C1 segment of cervical spinal cord (tissue), 14 donors: ENCODE measurements at places on chromosomes 3 and 15.

- no peak for DNase-seq
These were observed 7.7 kb upstream of the ANKRD63 start for GRCh38 chr15:40290545-40290917.

DNA sequence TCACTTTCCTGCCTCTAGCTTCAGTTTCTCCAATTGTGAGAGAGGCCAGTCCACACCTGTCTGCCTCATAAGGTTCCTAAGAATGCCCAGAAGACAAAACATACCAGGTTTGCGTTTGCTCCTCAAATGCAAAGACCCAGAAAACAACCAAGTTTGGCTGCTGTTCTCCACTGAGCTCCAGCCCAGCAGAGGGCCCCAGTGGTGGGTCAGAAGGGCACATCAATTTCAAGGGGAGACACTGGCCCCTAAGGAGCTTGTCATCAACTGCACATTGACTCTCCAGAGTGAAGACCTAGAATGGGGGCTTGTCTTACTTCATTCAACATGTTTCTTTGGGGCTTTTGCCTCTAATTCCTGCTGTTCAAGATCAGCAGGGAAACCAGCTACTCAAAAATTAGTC is 127.9 kb upstream of the SLC6A11 start:
- DNase-seq: no peak

- no peak for DNase-seq
These were observed 49.5 kb downstream of the MCF2L2 start for GRCh38 chr3:183378951-183379350.

GRCh38 chr3:196163666-196164493 is 47.3 kb downstream of the ZDHHC19 start:
- no peak for DNase-seq

DNA sequence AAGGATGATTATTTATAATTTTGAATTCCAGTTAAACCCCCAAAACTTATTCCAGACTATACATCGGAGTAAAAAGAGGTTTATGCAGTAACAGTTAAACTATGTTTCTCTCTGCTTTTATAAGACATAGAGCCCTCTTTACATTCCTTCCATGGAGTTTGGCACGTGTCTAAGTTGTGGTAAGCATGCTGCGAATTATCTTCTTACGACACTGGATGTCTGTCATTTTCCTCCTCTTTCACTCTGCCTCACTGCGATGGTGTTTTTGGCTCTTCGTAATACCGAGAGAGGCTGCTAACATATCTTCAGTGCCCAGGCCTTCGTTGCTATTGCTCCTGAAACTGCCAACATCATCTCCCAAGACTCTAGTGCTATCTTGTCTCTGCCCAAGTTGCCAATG is 83.9 kb upstream of the TGFBR2 start:
- DNase-seq: no peak

DNA sequence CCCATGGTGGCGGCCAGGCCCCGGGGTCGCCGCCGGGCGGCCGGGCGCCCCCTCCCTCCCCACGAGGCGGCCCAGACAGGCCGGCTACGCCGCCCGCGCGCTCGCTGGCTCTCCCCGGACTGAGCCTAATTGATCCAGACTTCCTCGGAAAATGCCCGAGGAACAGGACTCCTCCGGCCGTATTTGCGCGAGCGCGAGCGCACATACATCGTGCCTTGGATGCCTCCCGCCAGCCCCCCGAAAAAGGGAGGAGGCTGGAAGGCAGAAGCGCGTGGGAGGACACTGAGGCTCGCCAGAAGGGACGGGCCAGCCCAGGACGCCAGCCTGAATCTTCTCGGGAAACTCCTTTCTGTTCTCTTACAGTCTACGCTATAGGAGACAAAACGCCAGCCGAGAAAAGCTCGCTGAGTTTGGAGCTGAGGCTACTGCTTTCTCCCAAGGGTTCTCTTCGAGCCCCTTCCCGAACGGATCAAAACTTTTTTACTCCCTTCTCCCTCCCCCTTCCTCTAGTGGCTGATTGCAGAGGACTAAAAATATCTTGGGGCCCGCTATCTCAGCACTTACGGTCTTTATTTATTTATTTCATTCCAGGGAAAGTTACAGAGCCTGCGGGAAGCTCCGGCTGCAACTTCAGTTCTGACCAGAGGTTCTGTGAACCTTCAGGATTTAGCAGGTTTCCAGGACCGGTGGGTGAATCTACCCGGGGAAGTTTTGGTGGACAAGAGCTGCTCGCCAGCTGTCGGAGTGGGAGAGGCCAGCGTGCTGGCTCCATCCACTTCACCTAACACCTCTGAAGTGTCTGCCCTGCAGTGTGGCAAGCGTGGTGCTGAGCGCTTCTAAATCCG is at the start of gene PDZRN3:
Gene PDZRN3 (minus strand): TSS at position 121 of the 845 bp plus-strand sequence.
- peak; percentile 38 for DNase-seq

DNA sequence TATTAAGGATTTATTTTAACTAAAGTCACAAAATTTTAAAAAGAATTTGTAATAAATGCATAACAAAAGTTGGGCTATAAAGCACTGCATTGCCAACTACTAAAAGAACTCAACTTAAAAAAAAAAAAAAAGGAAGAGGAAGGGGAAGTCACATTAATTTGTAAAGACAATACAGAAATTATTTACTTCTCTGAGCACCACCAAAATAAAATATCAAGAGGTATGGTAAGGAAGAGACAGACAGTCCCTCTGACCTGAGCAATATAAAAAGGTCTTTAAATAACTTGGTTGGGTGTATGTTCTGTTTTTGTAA is 83.5 kb downstream of the UACA start:
- DNase-seq: no peak
